Activated T-helper 2 cell treated with anti-CD3 and anti-CD28 coated beads, Interferon-gamma antibody, Interleukin-2, Interleukin-4, amounts not matched to agents 10 μg/mL and 5 μg/mL and 100 μg/mL, durations not matched to agents 14 hours and 24 hours and 36 hours (primary cell): ENCODE measurements at places on chromosomes 2 and 18. TPM values are rescaled to one million over a fixed set of nuclear protein-coding genes. Genes with fewer than 3 reads are reported as not detected.
A peak's percentile ranks its signal among the peaks of the same experiment; 100 is the strongest.

GRCh38 chr2:169693360-169693759, 845 bp downstream of the CFAP210 start:
- peak overlapping the region; percentile 31 for H3K27ac ChIP-seq
- peaks cover 31% of the 10 kb centered on the region for H3K27me3 ChIP-seq
- peak overlapping the region; percentile 79 for H3K4me3 ChIP-seq
- H3K36me3 ChIP-seq, result peaks cover 10% of the 10 kb centered on the region
- peaks cover 15% of the 10 kb centered on the region for H3K4me1 ChIP-seq

DNA sequence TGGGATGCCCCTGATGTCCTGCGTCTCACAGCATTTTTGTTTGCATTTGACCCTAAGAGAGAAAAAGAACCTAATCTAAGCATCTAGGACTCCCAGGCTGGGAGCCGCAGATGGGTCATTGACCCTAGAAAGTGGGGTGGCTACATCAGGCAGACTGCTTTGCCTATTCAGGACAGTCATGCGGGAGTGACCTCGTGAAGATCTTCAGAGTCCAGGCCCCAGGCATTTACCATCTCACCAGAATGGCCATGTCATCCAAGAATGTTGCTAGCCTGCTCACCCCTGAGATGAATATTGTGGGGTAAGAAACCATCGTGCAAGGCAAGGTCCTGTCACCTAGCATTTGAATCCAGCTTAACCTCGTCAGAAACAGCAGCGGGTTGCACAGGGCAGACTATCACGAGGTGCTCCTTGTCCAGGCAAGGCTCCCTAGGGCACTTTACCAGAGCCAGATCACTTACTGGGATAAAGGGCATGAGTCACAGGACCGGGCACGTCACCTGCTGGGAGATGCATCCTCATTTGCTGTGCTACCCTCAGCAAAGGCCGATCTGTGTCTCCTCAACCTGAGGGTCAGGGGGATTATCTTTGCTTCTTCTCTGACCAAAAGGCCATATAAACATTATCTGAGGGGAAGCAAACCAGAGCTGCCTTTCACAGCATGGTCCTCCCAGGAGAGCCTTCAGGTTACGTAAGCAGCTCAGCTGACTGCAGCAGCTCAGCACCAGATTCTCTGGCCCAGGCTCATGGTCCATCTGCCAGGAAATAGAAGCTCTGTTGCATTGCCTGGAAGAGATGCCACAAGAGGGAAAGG, 162.3 kb downstream of the ACKR3 start:
- no peak overlapping the region for H3K27ac ChIP-seq
- DNase-seq, result no peak

GRCh38 chr18:22705328-22705727, 227.8 kb upstream of the RBBP8 start:
- no peaks in the 10 kb centered on the region for H3K4me1 ChIP-seq
- DNase-seq, result no peak
- no peak overlapping the region for H3K4me3 ChIP-seq
- no peak overlapping the region for H3K27ac ChIP-seq
- H3K27me3 ChIP-seq, result no peaks in the 10 kb centered on the region

DNA sequence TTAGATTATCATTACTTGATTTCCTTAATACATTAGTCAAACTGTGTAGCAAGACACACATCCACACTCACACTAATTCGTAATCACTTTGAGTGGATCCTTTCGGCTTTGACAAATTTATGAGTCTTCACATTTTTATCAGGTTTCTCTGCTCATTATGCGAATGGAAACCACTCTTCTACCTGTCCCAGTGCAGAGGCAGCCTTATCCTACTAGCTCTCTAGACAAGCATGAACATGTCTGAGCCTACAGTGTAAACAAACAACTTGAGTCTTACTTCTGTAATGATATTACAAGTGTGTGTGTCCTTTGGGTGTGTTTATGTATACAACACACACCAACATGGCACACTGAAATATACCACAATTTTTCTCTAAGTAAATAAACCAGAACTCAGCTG, 361.9 kb upstream of the CHST9 start:
- no peaks in the 10 kb centered on the region for H3K27me3 ChIP-seq
- DNase-seq, result no peak
- no peaks in the 10 kb centered on the region for H3K36me3 ChIP-seq
- H3K27ac ChIP-seq, result no peak overlapping the region
- no peak overlapping the region for H3K4me3 ChIP-seq

DNA sequence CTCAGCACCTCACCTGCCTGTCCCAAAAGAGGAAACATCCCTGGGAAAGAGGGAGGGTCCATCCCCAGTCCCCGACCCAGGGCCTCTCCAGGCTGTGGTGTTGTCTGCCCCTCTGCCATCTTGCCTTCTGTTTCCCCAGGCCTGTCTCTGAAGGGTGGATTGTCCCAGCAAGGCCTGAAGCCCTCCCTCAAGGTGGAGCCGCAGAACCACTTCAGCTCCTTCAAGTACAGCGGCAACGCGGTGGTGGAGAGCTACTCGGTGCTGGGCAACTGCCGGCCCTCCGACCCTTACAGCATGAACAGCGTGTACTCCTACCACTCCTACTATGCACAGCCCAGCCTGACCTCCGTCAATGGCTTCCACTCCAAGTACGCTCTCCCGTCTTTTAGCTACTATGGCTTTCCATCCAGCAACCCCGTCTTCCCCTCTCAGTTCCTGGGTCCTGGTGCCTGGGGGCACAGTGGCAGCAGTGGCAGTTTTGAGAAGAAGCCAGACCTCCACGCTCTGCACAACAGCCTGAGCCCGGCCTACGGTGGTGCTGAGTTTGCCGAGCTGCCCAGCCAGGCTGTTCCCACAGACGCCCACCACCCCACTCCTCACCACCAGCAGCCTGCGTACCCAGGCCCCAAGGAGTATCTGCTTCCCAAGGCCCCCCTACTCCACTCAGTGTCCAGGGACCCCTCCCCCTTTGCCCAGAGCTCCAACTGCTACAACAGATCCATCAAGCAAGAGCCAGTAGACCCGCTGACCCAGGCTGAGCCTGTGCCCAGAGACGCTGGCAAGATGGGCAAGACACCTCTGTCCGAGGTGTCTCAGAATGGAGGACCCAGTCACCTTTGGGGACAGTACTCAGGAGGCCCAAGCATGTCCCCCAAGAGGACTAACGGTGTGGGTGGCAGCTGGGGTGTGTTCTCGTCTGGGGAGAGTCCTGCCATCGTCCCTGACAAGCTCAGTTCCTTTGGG, 47.2 kb downstream of the BOLA3 start:
- no peak overlapping the region for H3K27ac ChIP-seq
- no peaks in the 10 kb centered on the region for H3K4me1 ChIP-seq
- DNase-seq, result no peak
- H3K36me3 ChIP-seq, result peaks cover 55% of the 10 kb centered on the region
- no peak overlapping the region for H3K4me3 ChIP-seq
- H3K27me3 ChIP-seq, result no peaks in the 10 kb centered on the region

GRCh38 chr18:28331551-28331950, 154.6 kb upstream of the CDH2 start:
- DNase-seq, result no peak
- no peak overlapping the region for H3K4me3 ChIP-seq
- H3K27ac ChIP-seq, result no peak overlapping the region
- H3K27me3 ChIP-seq, result no peaks in the 10 kb centered on the region

DNA sequence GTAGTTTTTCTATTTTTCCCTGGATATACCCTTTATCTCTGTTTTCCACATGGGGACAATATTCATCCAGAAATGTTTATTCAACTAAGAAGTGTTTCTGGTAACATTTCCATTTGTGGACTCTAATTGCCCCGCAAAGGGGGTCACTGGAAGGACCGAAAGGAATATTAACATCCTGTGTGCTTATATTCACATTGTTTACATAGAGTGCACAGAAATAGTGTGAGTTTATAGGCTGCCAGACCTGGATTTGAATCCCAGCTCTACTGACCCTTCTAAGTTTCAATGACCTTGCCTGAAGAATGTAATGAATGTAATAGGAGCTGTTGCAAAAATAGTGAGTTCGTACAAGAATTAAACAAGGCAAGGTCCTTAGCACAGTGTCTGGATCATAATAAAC, 152.9 kb upstream of the NCKAP5 start:
- H3K36me3 ChIP-seq, result no peaks in the 10 kb centered on the region
- no peaks in the 10 kb centered on the region for H3K4me1 ChIP-seq
- no peak overlapping the region for H3K4me3 ChIP-seq
- no peak for DNase-seq
- no peak overlapping the region for H3K27ac ChIP-seq

- H3K27me3 ChIP-seq, result no peaks in the 10 kb centered on the region
- peaks cover 89% of the 10 kb centered on the region for H3K36me3 ChIP-seq
- peak overlapping the region; percentile 63 for H3K27ac ChIP-seq
These were observed 46.6 kb downstream of the SMAD2 start for GRCh38 chr18:47883771-47884413.

- no peak overlapping the region for H3K27ac ChIP-seq
- no peak for DNase-seq
- peaks cover 9% of the 10 kb centered on the region for H3K27me3 ChIP-seq
- no peak overlapping the region for H3K4me3 ChIP-seq
These were observed 64.9 kb upstream of the STPG4 start for GRCh38 chr2:47219970-47220369.

GRCh38 chr18:45213040-45213333, 402.3 kb upstream of the SLC14A2 start:
- no peak overlapping the region for H3K27ac ChIP-seq
- no peaks in the 10 kb centered on the region for H3K36me3 ChIP-seq
- no peak overlapping the region for H3K4me3 ChIP-seq
- H3K27me3 ChIP-seq, result peaks cover 10% of the 10 kb centered on the region
- H3K4me1 ChIP-seq, result no peaks in the 10 kb centered on the region

DNA sequence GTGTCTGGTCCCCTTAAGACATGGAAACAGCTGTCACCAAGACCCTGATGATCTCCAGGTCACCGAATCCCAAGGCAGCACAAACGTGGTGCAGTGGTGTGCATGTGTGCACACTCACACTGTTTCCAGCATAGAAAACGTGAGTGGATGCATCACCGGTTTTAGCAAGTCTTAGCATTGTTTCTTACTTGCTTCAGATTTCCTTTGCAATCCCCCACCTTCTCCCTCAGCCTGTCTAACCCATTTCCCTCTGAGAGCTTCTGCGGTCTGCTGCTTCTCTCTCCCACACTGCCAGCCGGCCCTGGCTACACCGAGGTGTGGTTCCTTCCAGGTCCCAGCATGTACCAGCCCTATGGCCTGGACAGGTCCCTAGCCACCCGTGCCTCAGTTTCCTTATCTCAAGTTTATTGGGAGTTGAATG, 343.4 kb upstream of the HS6ST1 start:
- no peaks in the 10 kb centered on the region for H3K36me3 ChIP-seq
- no peak overlapping the region for H3K27ac ChIP-seq
- peaks cover 41% of the 10 kb centered on the region for H3K27me3 ChIP-seq

GRCh38 chr2:176891857-176892256, 320.7 kb upstream of the HNRNPA3 start:
- H3K4me3 ChIP-seq, result no peak overlapping the region
- no peak for DNase-seq

DNA sequence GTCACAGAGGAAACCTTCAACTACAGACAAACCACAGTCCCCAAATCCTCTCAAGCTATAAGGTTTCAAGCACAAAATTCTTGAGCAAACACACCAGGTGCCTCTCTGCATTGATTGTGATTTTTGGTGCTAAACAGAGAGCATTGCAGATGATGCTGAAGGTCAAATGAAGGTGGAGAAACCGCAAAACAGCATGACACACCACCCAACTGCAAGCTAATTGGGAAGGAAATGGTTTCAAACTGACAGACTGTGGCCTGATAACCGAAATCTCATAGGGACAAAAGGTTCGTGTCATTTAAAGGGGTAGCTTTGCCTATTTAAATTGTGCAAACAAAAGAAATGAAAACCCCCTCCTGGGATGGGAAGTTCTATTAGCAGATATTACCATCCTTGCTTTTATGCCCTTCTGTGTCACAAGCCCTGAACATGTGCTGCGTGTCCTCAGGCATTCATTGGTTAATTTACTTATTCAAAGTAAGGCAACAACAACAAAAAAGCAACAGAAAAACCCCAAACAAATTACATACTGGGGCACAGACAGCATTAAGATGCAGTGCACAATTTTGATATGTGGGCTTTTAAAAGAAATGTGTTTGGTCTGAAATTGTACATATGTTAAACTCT, 154.9 kb downstream of the AQP4 start:
- peak; percentile 52 for DNase-seq
- peaks cover 12% of the 10 kb centered on the region for H3K36me3 ChIP-seq
- peak overlapping the region; percentile 19 for H3K4me3 ChIP-seq
- no peak overlapping the region for H3K27ac ChIP-seq
- peaks cover 7% of the 10 kb centered on the region for H3K27me3 ChIP-seq

DNA sequence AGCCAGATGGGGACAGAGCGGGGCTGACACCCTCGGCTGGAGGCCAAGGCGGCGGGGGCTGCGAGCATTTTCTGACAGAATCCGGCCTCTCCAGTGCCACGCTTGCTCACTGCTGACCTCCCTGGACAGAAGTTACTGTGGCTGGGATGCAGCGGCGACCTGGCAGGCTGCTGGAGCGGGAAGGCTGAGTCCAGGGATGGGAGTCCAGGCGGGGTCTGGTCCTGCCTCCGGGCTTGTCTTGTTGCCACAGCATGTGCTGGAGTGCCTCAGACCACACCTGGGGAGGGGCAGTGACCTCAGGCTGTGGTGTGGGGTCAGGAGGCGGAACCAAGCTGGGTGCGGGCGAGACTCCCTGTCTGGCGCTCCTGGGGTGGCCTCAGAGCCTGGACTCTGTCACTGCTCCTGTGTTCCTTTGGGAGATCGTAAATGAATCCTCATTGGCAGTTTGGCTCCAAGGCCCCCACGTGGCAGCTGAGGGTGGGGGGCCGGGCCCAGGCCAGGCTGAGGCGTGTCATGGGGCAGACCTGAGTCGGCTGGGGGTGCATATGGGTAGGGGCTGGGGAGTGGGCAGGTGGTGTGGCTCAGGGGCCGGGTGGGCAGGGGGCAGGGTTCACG, 5.5 kb downstream of the BOK start:
- H3K36me3 ChIP-seq, result no peaks in the 10 kb centered on the region
- H3K4me1 ChIP-seq, result no peaks in the 10 kb centered on the region
- no peak overlapping the region for H3K4me3 ChIP-seq
- no peak for DNase-seq

Gene TPO
- total RNA-seq, result not detected in 2 replicates

Gene ACTG2
- total RNA-seq, result 0.14 and 0.21 TPM in 2 replicates

Gene GAL3ST2
- 1.3 and 1.9 TPM in 2 replicates for total RNA-seq

Gene VWA3B
- not detected in 2 replicates for total RNA-seq

Gene ANKRD30BL
- total RNA-seq, result not detected in 2 replicates

Gene HRH4
- 0.16 and 0.21 TPM in 2 replicates for total RNA-seq

Gene FBXO36
- 0.66 and 1.0 TPM in 2 replicates for total RNA-seq

Gene RAX
- 0.32 TPM in 1 of 2 replicates, not detected in the other for total RNA-seq

Gene TMEM178A
- total RNA-seq, result 0.23 and 0.32 TPM in 2 replicates

Gene FAM110C
- 5.3 and 5.7 TPM in 2 replicates for total RNA-seq

Gene CCDC74B
- 0.94 and 1.1 TPM in 2 replicates for total RNA-seq
